ENCODE measurements at places on chromosomes 4 and X.

- DNase-seq: no peak
- H3K27me3 ChIP-seq: no peaks in the 10 kb centered on the region
- no peak overlapping the region for H3K4me3 ChIP-seq
- no peaks in the 10 kb centered on the region for H3K4me1 ChIP-seq
- no peaks in the 10 kb centered on the region for H3K36me3 ChIP-seq
- H3K27ac ChIP-seq: no peak overlapping the region
Measured at GRCh38 chr4:150664935-150665334, 83.0 kb downstream of the MAB21L2 start.

DNA sequence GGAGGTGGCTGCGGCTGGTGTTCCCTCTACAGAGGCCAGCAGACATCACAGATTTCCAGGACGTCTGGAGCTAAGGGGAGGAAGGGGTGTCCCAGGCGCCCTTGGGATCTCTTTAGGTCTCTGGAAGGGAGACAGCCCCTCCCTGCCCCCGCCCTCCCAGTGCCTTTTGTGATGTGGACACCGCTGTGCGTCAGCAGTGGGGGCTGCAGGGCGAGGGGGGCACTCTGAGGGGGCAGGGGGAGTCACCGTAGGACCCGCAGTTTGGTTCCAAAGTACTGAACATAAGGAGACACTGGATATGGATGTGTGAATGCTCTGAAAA, 25.6 kb upstream of the MXD4 start:
- peaks cover 38% of the 10 kb centered on the region for H3K4me1 ChIP-seq
- H3K27ac ChIP-seq: no peak overlapping the region
- H3K36me3 ChIP-seq: no peaks in the 10 kb centered on the region
- no peaks in the 10 kb centered on the region for H3K27me3 ChIP-seq
- DNase-seq: no peak
- no peak overlapping the region for H3K4me3 ChIP-seq

GRCh38 chr4:121863799-121864198, 6.5 kb downstream of the BBS7 start:
- no peak overlapping the region for H3K27ac ChIP-seq
- no peaks in the 10 kb centered on the region for H3K4me1 ChIP-seq
- H3K27me3 ChIP-seq: no peaks in the 10 kb centered on the region
- H3K4me3 ChIP-seq: no peak overlapping the region

DNA sequence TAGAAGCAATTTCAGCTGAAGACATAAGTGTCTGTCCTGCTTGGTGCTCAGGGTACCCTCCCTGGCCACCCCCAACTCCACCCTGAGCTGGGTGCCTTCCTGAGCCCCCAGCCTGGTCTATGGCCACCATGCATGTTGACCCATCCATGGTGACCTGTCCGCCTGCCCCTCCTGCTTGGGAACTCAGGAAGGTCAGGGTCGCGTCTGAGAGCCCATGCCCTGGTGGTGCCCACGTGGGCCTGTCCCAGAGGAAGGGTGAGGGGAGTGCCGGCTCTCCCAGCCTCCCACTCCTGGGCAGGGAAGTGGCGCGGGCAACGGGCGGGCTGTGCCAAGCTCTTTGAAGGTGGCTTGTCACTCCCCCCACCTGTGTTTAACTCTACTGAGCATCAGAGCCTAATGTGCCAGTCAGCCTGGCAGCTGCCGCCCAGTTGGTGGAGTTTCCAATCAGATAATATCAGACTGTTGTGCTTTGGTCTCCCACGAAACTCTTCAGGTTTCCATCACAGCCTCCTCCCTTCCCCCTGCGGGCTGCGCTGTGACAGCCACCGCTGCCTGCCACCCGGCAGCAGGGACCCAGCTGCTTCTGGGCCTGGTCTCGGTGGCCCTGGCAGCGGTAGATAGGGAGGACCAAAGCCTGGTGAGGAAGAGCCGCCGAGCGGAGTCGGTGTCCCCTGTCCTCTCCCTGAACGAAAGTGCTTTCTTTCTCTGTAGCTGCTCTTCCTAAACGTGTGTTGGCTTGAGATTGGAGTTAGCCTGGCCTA, 4.8 kb downstream of the SH3BP2 start:
- no peaks in the 10 kb centered on the region for H3K36me3 ChIP-seq
- peak overlapping the region; percentile 53 for H3K4me3 ChIP-seq
- DNase-seq: peak; percentile 93
- peak overlapping the region; percentile 59 for H3K27ac ChIP-seq
- no peaks in the 10 kb centered on the region for H3K27me3 ChIP-seq

- H3K4me3 ChIP-seq: no peak overlapping the region
- H3K27me3 ChIP-seq: no peaks in the 10 kb centered on the region
- no peak for DNase-seq
- no peak overlapping the region for H3K27ac ChIP-seq
- H3K4me1 ChIP-seq: no peaks in the 10 kb centered on the region
Measured at GRCh38 chr4:84855774-84856173, 110.7 kb downstream of the WDFY3 start.

DNA sequence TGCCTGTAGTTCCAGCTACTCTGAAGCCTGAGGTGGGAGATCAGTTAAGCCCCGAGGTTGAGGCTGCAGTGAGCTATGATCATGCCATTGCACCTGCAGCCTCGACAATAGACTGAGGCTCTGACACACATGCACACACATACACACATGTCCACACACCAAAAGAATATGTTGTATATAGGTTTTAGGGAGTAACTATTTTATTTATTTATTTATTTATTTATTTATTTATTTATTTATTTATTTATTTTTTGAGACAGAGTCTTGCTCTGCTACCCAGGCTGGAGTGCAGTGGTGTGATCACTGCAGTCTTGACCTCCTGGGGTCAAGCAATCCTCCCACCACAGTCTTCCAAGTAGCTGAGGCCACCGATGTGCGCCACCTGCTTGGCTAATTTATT, 78.3 kb downstream of the DCLK2 start:
- H3K36me3 ChIP-seq: no peaks in the 10 kb centered on the region
- DNase-seq: no peak
- H3K27me3 ChIP-seq: no peaks in the 10 kb centered on the region
- no peaks in the 10 kb centered on the region for H3K4me1 ChIP-seq

GRCh38 chrX:11135564-11136185, 24.5 kb downstream of the HCCS start:
- H3K27ac ChIP-seq: no peak overlapping the region
- no peak overlapping the region for H3K4me3 ChIP-seq
- H3K4me1 ChIP-seq: no peaks in the 10 kb centered on the region
- peak; percentile 18 for DNase-seq
- no peaks in the 10 kb centered on the region for H3K36me3 ChIP-seq

DNA sequence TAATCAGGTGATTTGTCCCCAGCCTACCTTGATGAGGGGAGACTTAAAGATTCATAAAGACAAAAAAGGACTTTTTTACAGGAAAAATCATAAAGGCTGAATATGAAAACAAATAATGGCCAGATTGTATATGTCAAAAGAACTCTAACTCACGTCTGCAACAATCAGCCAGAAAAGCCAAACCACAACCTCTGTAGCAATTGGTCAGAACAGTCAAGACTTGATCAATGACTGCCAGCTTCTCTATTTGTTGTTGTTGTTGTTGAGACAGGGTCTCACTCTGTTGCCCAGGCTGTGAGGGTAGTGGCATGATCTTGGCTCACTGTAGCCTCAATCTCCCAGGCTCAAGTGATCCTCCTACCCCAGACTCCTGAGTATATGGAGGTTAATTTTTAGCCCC, 35.9 kb upstream of the PPA2 start:
- H3K4me1 ChIP-seq: no peaks in the 10 kb centered on the region
- no peak for DNase-seq
- H3K4me3 ChIP-seq: no peak overlapping the region
- H3K27ac ChIP-seq: no peak overlapping the region
- H3K36me3 ChIP-seq: no peaks in the 10 kb centered on the region

- H3K4me1 ChIP-seq: peaks cover 16% of the 10 kb centered on the region
- no peak overlapping the region for H3K4me3 ChIP-seq
- H3K27ac ChIP-seq: no peak overlapping the region
- no peaks in the 10 kb centered on the region for H3K27me3 ChIP-seq
- DNase-seq: peak; percentile 99
Measured at GRCh38 chr4:83629945-83630721, 94.2 kb downstream of the GPAT3 start.

- H3K27ac ChIP-seq: no peak overlapping the region
- H3K27me3 ChIP-seq: peaks cover 5% of the 10 kb centered on the region
- no peak overlapping the region for H3K4me3 ChIP-seq
- no peak for DNase-seq
Measured at GRCh38 chrX:20477836-20478524, 211.3 kb upstream of the RPS6KA3 start.

DNA sequence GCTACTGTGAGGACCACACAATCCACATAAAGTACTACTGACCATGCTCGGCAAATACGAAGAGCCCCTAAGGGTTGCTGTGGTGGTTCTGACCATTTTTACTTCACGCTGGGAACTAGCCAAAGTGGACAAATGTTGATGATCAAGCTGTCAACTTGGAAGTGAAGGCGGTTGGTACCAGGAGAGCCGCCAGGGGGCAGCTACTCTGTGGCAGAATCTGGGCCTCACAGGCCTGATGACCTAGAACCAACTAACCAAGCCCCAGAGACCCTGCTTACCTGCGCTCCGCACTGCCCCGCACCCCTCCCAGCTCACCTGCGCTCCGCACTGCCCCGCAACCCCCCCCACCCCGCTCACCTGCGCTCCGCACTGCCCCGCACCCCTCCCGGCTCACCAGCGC, 5.6 kb downstream of the GAK start:
- no peaks in the 10 kb centered on the region for H3K27me3 ChIP-seq
- no peak overlapping the region for H3K4me3 ChIP-seq
- peaks cover 36% of the 10 kb centered on the region for H3K4me1 ChIP-seq
- H3K36me3 ChIP-seq: peaks cover 5% of the 10 kb centered on the region
- H3K27ac ChIP-seq: no peak overlapping the region

DNA sequence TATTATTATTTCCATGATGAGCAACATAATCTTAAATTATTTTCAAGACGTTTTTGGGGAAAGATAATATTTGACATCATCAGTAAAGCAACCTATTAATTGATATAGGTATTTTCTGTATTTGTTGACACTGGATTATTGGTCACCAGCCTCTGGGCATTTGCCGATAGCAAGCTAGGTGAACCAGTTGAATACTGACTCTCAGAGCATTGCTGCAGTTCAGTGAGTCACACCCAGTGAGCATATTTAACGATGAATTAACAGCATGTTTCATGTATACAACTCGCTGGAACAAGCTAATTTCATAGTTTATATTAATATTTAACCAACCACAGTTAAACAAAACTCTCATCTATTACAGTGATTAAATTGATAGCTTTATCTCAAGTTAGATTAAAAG, 1006.0 kb upstream of the DIAPH2 start:
- H3K4me3 ChIP-seq: no peak overlapping the region
- no peak for DNase-seq
- H3K4me1 ChIP-seq: no peaks in the 10 kb centered on the region
- H3K27ac ChIP-seq: no peak overlapping the region
- H3K27me3 ChIP-seq: no peaks in the 10 kb centered on the region

GRCh38 chr4:137238456-137239162, 293.7 kb downstream of the PCDH18 start:
- no peaks in the 10 kb centered on the region for H3K27me3 ChIP-seq
- H3K27ac ChIP-seq: no peak overlapping the region
- H3K36me3 ChIP-seq: no peaks in the 10 kb centered on the region
- DNase-seq: no peak
- no peaks in the 10 kb centered on the region for H3K4me1 ChIP-seq

DNA sequence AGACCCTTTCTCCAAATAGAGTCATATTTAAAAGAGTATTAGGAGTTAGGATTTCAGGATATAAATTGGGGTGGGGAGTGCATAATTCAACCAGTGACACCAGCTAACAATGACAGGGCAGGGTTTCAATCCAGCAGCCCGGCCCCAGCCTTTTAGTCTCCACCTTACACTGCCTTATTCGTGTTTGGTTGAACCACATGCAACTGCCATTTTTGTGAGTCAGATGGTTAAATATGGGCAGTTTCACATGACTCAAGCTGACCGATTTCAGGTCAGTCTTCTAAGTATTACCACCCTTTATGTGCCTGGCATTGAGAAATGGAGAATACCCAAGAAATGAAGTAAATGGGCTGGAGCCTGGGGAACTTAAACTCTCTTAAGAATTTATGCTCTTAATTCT, 102.8 kb downstream of the STOX2 start:
- H3K36me3 ChIP-seq: no peaks in the 10 kb centered on the region
- H3K4me1 ChIP-seq: peaks cover 12% of the 10 kb centered on the region
- H3K4me3 ChIP-seq: no peak overlapping the region
- DNase-seq: no peak
- no peak overlapping the region for H3K27ac ChIP-seq

DNA sequence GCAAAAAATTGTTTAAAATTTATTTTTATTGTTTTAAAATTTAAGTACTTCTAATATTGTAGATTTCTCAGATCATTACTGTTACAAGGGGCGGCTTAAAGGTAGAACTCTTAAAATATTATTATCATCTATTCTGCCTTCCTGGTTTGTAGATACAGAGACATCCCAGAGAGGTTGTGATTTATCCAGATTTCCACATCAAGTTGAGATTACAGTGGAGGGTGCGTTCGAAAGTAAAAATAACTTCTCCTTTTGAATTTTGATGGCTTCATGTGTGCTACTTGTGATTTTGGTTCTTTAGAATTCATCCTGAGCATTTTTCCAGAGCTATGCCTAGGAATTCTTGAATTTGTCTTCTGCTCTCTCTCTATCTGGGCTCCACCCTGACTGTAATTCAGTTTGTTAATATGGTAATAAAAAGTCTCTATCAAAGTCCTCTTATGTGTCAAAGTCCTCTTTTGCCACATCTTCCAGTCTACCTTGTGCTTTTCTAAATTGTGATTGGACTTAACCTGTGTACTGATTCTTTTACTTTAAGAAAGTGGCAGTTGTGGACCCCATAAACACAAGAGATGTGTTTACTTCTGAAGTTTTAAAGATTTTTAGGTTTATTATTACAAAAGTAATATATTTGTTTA, 37.2 kb downstream of the CLCN3 start:
- H3K36me3 ChIP-seq: no peaks in the 10 kb centered on the region
- no peak overlapping the region for H3K4me3 ChIP-seq

DNA sequence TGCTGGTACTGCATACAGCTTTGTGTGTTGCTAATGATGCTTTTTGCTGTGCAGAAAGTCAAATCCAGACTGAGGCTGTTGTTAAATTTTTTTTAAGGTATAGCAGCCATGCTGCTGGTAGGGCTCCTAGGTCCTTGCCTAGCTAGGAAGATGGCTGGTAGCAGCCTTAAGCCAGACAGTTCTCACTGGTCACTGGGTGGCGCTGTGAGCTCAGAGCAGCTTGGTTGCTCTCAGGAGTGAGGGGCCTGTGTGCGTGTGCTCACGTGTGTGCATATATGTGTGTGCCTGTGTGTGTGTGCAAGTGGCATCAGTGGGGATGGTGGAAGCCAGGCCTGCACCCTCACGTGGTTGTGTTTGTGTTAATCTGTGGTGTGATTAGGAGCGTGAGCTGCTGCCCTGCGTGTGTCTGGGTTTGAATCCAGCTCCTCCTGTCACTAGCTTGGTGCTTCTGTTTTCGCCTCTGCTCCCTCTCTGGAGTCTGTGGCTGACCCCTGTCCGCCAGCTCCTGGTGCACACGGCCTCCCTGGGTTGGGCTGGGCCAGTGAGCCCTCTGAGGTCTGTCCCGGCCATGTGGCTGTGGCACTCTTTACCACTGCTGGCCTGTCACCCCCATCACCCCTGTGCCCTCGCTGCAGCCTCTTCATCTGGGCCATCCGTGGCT, 46.1 kb downstream of the SORCS2 start:
- no peak overlapping the region for H3K27ac ChIP-seq
- no peak for DNase-seq
- H3K27me3 ChIP-seq: peaks cover 39% of the 10 kb centered on the region
- H3K36me3 ChIP-seq: no peaks in the 10 kb centered on the region
- H3K4me3 ChIP-seq: no peak overlapping the region
- H3K4me1 ChIP-seq: no peaks in the 10 kb centered on the region

GRCh38 chr4:147950841-147951240, 219.0 kb downstream of the ARHGAP10 start:
- H3K4me1 ChIP-seq: no peaks in the 10 kb centered on the region
- H3K36me3 ChIP-seq: no peaks in the 10 kb centered on the region
- H3K27ac ChIP-seq: no peak overlapping the region
- no peak overlapping the region for H3K4me3 ChIP-seq
